ENCODE measurements at places on chromosomes 1 and 21.

- DNase-seq, result no peak
These were observed 79.9 kb downstream of the MORN1 start for GRCh38 chr1:2311184-2312032.

GRCh38 chr1:153968000-153968363 lies 280 bp downstream of the CREB3L4 start:
- no peak for DNase-seq

DNA sequence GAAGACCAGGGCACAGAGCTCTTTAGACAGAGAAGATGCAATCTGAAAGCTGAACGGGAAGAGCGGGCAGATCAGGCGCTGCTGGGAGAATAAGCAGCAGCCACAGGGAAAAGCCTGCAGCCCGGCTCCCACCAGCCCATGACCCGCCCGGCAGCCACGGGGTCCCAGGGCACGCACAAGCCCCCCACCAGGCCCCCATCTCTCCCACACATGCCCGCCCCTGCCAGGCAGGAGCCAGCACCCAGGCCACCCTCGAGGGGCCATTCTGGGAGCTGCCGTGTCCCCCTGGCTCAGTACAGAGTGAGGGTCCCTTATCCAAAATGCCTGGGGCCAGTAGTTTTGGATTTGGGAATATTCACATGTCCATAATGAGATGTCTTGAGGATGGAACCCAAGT lies 16.3 kb downstream of the SLC19A1 start:
- no peak for DNase-seq

DNA sequence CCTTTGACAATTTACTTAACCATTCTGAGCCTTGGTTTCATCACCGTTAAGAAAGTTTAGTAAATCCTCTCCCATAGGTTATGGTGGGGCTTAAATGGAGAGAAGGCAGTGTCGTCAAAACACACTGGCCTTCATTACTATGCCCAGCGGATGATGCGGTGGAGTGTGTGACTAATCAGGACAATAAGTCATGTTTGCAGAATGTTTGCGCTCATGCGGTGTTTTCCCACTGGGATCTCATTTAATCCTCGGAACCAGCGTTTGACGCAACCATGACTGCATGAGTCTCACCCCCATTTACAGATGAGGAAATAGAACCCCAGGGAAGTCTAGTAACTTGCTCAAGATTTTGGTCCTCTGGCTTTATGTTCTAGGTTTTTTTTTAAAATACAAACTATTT lies 17.5 kb downstream of the SLC26A9 start:
- DNase-seq, result no peak

- no peak for DNase-seq
These were observed 10.3 kb downstream of the WLS start for GRCh38 chr1:68221980-68222373.

- no peak for DNase-seq
These were observed 94.9 kb downstream of the NAV1 start for GRCh38 chr1:201633811-201634210.

GRCh38 chr1:197807216-197807615 lies 31.9 kb upstream of the DENND1B start:
- no peak for DNase-seq

GRCh38 chr1:187408212-187409004 lies 579.7 kb downstream of the PLA2G4A start:
- no peak for DNase-seq

DNA sequence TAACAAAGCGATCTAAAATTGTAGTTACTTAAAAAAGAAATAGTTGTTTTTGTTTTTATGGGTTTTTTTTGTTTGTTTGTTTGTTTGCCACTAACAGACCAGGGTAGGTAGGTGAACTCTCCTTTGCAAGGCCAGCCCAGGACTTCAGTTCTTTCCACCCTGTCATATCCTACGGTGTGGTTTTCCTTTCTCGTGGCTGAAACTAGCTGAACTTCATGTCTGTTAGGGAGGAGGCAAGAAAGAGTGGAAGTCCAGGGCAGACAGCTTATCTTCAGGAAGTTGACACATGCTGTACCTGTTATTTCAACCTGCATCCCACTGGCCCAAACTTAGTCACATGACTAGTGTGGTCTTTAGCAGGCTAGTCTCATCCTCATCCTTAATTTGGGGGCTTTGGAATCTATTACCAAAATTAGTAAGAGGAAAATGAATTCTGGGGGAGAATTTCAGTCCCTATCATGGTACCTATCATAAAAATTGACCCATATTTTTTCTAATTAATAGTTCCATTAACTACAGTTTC lies 62.9 kb upstream of the LRRC7 start:
- DNase-seq, result no peak

DNA sequence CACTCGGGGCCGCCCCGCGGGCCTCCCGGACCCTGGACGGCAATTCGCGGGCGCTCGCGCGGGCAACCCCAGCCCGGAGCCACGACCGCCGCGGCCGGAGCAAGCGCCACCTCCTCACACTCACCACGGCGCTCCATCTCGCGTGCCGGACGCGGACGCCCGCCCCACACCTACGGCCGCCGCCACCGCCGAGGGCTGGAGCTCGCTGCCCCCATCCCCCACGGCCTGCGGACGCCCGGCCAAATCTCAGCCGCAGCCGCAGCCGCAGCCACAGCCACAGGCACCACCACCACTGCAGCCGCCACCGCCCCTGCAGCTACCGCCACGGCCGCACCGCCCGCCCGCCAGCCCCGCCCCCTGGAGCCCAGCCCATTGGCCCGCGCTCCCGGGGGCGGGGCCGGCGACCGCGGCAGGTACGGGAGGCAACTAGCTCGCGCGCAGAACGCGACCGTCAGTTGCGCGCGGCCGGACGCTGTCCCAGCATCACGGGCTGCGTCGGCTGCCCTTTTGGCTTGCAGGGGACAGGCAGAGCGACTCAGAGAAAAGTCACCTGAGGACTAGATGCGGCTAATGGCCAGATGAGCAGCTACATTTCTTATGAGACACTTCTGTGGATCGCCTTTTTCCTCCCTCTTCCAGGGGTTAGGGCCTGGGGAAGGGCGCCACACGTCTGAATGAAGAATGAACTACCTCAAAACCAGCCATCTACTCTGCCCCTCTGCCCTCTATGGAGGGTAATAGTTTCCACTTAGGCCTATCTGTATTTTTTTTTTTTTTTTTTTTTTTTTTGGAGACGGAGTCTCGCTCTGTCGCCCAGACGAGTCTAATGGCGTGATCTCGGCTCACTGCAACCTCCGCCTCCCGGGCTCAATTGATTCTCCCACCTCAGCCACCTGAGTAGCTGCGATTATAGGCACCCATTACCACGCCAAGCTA lies at the start of gene ARHGAP29:
Gene ARHGAP29 (minus strand): TSS at position 294 of the 936 bp plus-strand sequence. CDS start 5,973 bp downstream, outside the sequence.
- DNase-seq, result peak; percentile 33

DNA sequence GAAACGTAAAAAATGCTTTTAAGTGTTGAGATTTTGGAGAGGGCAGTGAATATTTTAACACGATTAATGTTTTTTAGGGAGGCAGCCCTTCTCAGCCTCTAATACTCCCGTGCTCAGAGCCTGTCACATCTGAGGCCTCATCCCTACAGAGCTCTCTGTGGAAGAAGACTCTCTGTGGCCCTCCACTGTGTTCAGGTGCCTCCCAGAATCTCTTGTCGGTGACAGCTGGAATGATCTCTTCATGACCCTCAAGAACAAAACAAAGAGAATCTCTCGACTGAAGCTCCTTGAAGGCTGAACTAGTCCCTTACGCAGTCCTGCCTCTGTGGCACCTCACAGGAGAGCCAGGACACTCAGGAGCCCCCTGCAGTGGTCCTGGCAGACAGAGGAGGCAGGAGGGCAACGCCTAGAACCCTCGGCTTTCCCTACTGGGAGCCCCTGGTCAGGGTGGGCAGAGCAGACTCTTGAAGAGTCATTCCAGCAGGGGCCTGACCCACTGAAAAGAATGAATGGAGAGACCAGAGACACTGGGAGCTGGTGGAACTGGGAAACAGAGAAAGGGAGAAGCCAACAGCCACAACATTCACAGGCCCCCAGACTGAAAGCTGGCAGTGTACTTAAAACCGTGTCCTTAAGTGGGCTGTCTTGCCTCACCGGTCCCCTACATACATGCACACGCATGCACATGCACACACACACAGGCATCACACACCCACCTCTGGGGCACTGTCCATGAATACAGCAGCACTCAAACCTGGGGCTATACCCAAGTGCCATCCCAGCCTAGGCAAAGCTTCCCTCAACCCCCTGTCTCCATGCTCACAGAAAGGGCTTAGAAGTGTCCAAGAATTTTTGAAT lies 67.5 kb upstream of the ANGPTL1 start:
- DNase-seq, result no peak

DNA sequence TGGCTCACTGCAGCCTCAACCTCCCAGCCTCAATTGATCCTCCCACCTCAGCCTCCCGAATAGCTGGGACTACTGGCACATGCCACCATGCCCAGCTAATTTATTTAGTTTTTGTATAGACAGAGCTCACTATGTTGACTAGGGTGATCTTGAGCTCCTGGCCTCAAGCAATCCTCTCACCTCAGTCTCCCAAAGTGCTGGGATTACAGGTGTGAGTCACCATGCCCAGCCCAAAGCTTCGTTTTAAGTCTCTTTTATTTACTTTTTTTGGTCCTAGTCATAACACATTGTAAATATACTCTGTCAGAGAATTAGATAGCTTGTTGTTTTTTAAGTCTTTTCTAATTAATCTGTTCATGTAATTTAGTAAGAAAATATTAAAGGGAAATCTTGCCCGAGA lies 42.8 kb downstream of the KCNK1 start:
- DNase-seq, result no peak

- peak; percentile 62 for DNase-seq
These were observed 820 bp upstream of the TTF2 start for GRCh38 chr1:117059334-117059677.

DNA sequence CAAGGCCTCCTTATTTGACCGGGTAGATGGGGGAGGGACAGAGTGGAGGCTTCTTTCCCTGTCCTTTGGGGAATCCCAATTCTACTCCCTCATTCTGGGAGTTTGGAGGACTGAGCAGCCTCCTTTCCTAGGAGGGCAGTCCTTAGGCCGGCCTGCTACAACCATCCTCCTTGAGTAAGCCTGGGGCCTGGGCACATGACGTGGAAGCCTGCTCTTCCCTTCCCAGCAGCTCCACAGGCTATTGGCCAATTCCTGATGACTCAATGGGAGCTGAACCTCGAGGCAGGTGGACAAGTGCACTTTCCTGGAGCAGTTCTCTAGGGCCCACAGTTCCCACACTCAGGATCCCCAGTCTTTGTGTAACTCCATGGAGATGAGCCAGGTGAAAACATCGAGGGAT lies 3.1 kb downstream of the KCNA10 start:
- DNase-seq, result no peak

GRCh38 chr1:208534599-208534897 lies 290.4 kb upstream of the PLXNA2 start:
- DNase-seq, result no peak

- no peak for DNase-seq
These were observed 40.6 kb downstream of the ST6GALNAC3 start for GRCh38 chr1:76115171-76115570.

DNA sequence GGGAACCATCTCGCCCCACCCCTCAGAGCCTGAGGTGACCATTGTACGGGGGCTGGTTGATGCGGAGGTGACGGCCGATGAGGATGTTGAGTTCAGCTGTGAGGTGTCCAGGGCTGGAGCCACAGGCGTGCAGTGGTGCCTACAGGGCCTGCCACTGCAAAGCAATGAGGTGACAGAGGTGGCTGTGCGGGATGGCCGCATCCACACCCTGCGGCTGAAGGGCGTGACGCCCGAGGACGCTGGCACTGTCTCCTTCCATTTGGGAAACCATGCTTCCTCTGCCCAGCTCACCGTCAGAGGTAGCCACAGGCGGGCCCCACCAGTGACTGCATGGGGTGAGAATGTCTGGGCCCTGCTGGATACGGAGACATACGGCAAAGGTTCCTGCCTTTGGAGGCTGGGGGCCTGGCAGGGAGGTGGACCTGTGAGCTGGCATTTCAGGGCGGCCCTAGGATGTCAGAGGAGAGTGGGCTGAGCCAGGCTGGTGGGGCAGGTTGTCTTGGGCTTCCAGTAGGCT lies 98.5 kb downstream of the TRIM11 start:
- no peak for DNase-seq

DNA sequence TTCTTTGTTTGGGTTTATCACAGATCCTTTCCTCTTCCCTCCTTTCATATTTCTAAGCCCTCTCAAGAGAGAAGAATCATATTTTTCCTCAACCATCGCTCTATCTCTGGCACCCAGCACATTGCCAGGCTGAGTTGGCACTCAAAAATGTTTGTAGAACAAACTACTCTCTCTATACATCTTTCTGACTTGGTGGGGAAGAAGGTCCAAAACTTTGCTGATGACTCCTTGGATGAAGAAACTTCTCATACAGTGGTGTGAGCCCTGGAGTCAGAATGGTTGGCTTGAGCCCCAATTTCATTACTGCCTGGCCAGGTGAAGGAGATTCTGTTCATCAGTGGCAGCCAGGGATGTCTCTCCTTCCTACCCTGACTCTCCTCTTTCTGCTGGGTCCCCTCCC lies 11.9 kb downstream of the ALX3 start:
- DNase-seq, result no peak

DNA sequence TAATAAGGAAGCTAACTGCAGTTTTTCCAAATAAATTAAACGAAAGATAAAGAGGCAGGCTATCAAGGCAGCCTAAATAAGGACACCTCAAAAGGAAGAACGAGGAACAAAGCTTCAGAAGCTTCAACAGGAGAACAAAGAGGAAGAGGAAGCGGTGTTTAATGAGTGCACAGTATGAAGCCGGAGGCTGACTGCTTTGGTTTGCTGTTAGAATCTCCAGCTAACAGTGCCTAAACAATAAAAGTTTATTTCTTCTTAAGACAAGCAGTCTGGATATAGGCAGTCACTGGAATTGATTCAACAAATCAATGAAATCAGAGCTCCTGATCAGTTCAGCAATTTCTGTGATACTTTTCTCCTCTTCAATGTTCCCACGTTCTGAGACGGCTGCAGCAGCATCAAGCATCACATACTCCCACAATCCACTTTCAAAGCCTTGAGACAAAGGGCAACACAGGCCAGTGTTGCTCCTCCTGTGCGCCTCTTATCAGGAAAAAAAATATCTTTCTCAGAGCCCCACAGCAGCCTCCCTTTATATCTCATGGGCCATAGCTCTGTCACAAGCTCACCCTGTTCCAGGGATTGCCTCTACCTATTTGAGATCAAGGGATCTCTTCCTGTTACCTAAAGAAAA lies 365.6 kb upstream of the ST6GALNAC5 start:
- DNase-seq, result no peak

DNA sequence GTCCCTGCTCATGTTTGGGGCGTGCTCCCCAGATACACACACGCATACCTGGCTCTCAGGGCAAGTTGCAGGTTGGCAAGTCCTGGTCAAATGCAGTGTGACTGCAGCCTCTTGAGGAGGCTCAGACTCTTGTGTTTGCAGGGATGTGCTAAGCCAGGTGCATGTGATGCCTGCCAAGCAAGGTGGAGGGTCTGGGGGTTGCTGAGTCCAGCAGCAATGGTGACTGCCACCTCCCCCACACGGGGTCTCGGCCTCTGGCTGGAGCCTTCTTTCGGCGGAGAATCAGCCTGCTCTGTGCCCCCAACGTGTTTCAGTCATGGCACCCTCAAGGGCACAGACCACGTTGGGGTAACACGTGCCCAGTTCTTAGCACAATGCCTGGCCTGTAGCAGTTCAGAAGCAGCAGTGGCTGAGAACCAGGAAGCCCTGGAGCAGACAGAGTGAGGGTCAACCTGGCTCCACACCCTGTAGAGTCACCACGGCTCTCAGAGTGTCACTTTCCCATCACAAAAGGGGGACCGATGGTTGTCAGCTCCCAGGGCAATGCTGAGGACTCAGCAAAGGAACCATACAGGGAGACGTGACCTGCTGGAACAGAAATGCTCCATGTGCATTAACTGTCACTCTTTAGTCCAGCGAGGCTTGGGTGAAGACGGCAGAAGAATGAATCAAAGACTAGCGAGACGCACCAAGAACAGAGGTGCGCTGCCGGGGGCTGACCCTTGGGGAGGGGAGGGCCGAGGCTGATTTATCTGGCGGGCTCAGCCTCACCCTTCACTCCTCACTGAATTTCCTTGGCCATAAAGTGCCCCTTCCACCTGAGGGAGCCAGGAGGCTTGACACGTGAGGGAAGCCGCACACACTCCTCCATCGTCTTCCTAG lies 109.0 kb downstream of the PGBD5 start:
- no peak for DNase-seq
